ENCODE measurements at places on chromosomes 11 and 22.

DNA sequence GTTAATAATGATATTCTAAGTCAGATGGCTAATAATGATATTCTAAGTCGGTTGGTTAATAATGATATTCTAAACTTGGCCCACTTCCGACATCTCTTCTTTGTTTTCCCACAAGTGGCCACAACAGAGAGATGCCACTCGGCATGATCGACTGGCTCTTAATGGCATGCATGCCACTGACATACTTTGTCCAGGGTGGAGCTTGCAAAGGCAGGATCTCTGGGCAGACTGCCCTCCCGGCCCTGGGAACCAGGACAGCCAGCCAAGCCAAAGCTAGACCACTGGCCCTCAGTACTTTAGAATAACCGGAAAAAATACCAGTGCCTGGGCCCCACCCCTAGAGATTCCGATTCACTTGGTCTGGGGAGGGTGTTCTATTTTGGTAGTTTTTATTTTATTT is 78.1 kb downstream of the KIAA1671 start:
- DNase-seq: no peak

DNA sequence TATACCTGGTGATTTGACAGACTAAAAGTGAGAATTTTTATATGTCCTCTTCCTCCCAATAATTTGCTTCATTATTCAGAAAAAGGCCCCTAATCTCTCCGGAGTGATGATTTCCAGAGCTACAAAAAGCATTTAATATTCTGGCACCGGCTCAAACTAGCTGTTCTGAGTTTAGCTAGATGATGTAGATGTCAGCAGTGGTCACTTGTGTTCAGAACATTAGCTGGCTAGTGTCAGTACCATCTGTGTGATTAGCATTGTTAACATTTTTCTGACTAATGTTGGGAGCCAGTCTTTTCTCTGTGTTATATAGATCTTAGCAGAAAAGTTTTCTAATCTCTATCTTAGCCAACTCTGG is 68.7 kb upstream of the RRM1 start:
- no peak for DNase-seq

DNA sequence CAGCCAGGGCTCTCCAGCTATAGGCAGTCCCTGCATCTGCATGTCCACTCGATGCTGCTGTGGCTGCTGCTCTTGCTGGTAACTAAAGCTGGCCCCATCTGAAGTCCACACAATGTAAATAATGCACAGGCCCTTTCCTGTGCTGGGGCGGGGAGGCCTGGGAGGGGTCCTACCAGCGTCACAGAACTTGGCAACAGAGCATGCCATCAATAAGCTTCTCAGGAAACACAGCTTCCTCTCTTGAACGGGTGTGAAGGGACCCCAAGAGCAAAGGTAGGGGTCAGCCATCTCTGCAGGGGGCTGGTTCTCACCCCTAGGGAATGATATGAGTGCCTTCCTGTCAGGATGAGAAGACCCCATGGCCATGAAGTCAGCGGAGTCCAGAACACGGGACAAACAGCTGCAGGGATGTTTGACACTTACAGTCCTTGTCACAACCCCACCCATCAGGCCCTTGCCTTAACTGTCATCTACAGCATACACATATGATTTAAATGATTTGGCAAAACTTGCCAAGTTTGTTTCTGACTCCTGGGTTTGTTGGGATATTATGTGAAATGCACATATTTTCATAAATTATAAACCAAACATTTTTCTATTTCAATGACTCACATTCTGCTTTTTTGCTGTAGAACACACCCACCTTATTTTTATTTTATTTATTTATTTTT is 39.1 kb upstream of the LYVE1 start:
- DNase-seq: no peak

DNA sequence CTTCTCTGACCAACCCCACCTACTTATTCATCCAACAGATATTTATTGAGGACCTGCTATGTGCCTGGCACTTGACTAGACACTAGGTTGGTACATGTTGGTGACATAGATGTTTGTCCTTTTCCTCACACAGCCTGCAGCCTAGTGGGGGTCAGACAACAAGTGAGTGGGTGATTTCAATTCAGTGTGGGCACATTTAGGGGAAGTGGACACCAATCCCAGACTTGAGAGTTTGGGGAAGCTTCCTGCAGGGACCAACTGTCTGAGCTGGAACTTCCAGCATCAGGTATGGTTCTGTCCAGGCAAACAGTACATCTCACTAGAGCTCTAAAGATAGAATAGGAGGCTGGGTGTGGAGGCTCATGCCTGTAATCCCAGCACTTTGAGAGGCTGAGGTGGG is 5.8 kb upstream of the BCL9L start:
- DNase-seq: no peak

- no peak for DNase-seq
Observed at GRCh38 chr11:74992852-74993251, 4.1 kb downstream of the NEU3 start.

Measured in nucleus accumbens (tissue), 56 donors.